Activated CD4-positive, alpha-beta T cell treated with anti-CD3 and anti-CD28 coated beads, Interleukin-2, amount 10 ng/mL, durations not matched to agents 7 days and 5 days (primary cell): ENCODE measurements at places on chromosomes 16 and 17. TPM values are rescaled to one million over a fixed set of nuclear protein-coding genes. Genes with fewer than 3 reads are reported as not detected.

RNF157 gene
- total RNA-seq = 121 TPM

TNFRSF17 gene
- total RNA-seq = not detected

CHST4 gene
- not detected for total RNA-seq

C16orf95 gene
- total RNA-seq = 7.3 TPM

PYY gene
- total RNA-seq = not detected

EVPLL gene
- not detected for total RNA-seq

KRT28 gene
- total RNA-seq = not detected

SLC5A2 gene
- 0.52 TPM for total RNA-seq

SLC35G3 gene
- total RNA-seq = not detected

CHST5 gene
- total RNA-seq = not detected

DCXR gene
- total RNA-seq = 140 TPM

ZNF469 gene
- total RNA-seq = 0.23 TPM

MYH3 gene
- 5.5 TPM for total RNA-seq

ADAP2 gene
- 0.65 TPM for total RNA-seq

- no peak for DNase-seq
Observed at GRCh38 chr16:51416926-51417325, 265.9 kb upstream of the SALL1 start.

DNA sequence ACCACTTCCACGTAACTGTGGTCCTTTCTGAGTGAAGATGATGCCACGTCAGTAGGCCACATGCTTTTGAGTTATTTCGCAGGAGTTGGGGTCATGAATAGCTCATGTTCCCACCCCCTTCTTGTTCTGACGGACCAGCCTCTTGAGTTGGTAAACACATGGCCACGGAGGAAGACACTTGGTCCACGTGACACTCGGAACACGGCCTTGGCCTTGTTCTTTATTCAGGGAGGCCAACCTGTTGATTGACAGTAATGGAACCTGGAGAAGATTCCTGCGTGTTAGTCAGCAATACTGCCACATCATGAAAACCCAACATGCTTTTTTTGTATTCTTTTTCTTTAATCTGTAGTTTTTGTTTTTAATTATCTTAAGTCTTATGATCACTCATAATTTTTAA is 56.3 kb downstream of the SEC14L1 start:
- DNase-seq = no peak

GRCh38 chr17:1979182-1979985 is 45.8 kb downstream of the RTN4RL1 start:
- no peak for DNase-seq

DNA sequence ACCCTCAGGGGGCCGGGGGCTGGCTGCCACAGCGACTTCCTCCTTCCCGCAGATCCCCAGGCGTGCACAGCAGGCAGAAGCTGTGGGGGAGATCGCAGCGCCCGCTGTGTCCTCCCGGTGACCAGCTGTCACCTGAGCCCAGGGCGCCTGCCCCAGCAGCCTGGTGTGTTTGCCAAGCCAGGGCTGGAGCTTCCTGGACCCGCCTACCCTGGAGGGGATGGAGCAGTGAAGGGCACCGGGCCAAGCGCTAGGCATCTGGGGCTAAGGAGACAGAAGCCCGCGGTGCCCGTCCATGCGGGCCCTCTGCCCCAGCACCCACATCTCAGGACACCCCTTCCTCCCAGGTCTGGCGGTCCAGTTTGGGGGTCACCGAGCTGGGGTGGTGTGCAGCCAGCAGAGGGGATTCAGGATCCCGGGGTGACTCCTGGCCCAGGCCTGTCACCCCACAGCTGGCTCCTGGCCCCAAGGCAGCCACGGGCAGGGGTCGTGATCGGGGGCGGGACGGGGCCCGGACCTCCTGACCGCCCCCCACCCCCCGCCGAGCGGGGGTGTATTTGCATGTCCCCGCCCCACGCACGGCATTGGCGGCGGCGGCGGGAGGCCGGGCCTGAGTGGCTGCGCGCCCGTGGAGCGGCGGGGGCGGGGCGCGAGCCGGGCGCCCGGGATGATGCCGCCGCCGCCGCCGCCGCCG is at the start of gene RAB26:
RAB26 (plus strand) TSS at position 645 of the 691 bp plus-strand sequence. CDS start 159 bp downstream, outside the sequence.
- peak; percentile 54 for DNase-seq

- no peak for DNase-seq
Observed at GRCh38 chr16:27251541-27252205, 16.9 kb downstream of the NSMCE1 start.

DNA sequence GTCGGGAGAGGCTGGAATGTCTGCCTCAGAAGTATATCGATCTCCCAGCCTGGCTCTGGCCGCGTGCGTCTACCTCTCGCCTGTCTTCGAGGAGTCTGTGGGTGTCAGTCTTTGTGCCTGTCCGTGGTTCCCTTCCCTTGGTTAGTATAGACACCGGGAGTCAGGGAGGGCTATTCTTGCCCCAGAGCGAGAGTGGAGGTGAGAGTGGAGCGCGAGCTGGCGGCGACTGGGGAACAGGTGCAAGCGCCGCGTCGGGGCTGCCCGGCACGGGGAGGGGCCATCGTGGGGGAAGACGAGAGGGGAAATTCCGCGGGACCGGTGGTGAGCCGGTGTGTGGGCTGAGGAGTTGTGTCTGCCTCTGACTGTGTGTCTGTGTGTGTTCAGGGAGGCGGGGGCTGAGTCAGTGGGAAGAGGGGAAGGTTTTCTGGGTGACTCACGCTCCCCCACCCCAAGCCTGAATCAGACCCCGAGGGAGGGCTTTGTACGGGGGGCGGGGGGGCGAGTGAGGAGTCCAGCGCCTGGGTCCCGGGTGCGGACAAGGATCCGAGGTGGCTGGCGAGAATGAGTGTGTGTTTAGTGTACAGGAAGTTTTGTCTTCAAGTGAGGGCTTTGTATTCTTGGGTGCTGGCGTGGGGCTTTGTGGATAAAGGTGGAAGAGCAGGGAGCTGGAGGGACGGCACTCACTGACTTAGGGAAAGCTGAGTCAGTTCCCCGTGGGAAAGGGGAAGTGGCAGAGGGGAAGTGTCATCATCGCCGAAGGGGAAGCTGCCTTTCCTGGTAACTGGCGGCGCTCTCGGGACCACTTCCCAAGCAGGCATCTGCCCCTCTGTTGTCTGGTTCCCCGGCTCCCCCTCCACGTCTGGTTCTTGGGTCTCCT is 8.6 kb downstream of the KDM6B start:
- peak; percentile 84 for DNase-seq

DNA sequence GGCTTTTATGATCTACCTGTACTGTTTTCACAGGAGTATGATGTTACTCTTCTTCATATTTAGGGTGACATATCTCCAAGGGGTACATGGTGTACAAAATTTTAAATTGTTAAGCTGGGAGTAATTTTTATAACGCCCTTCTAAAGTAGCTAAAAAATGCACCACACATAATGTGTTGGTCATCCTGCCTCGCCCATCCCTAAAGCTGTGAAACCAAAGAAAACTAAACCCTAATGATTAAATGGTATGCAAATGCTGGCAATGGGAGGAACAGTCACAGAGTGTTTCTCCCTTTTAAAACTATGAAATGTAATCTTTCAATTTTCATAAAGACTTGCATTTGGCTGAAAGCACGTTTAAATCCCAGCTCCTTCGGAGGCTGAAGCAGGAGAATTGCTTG is 2.0 kb upstream of the KRT24 start:
- no peak for DNase-seq

- no peak for DNase-seq
Observed at GRCh38 chr16:83002351-83003334, 375.9 kb downstream of the CDH13 start.

- no peak for DNase-seq
Observed at GRCh38 chr16:15492091-15492740, 57.8 kb downstream of the BMERB1 start.

DNA sequence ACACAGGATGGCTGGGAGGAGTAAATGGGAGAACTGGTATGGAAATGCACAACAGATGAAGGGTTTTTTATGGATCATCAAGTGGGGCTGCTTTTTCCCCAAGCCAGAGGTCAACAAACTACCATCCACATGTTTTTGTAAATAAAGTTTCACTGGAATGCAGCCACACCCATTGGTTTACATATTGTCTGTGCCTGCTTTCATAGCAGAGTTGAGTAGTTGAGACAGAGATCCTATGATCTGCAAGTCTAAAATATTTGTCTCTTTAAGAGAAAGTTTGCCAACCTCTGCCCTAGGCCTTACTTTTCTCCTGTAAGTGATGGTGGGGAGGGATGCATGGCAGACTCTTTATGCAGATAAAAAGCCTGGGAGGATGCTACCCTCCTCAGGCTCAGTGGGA is 341.4 kb downstream of the CA10 start:
- no peak for DNase-seq

DNA sequence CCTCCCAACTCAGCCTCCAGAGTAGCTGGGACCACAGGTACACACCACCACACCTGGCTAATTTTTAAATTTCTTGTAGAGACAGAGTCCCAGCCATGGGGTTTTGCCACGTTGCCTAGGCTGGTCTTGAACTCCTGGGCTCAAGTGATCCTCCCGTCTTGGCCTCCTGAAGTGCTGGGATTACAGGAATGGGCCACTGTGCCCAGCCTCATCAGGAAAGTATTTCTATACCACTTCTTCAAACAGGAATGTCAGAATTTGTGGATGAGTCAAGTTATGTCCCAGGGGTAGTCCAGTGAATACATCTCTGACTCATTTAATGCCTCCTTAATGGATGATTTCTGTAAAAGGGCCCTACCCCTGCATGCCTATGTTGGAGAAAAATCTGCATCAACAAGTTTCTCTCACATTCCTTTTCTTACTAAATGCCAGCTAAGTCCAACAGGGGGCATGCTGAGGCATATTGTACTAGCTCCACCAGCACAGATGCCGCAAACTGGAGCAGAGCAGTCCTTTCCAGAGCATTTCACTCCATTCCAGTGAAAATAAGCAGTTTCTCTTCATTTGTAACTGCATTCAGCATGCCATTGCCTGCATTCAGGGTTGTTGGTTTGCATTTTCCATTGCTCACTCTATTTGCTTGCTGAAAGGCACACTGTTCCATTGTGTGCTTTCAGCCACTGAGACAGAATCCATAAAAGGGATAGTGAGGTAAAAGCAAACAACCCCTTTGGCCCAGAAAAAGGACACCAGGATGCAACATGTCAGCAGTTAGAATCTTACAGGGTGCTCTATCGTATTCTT is 5.3 kb upstream of the CAVIN1 start:
- peak; percentile 57 for DNase-seq

- DNase-seq = no peak
Observed at GRCh38 chr17:34006126-34006525, 249.0 kb upstream of the CCL2 start.

DNA sequence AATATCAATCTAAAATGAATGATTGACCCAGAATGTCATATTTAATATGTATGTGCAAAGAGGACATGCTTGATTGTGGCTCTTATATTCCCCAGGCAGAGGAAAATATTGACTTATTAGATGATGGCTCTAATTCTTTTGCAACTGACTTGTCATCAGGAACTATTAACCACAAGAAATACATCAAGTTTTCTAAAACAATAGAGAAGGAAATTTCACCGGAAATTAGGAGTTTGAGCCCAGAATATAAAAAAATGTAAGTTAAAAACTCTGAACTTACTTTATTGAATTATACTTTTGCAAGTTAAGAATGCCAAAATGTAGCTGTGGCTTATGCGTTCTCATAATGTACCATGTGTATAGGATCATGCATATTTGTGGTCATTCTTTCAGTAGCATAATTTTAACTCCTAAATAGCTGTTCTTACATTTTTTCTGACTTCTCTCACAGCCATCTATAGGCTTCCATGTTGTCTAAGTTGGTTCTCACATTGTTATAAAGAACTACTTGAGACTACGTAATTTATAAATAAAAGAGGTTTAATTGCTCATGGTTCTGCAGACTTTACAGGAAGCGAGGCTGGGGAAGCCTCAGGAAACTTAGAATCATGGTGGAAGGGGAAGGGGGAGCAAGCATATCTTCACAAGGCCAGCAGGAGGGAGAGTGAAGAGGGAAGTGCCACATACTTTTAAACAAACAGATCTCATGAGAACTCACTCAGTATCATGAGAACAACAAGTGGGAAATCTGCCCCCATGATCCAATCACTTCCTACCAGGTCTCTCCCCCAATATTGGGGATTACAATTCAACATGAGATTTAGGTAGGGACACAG is 11.6 kb downstream of the EFCAB13 start:
- DNase-seq = no peak

GRCh38 chr16:28292731-28293600 is 641 bp downstream of the SBK1 start:
- DNase-seq = peak; percentile 24

- DNase-seq = no peak
Observed at GRCh38 chr17:48600244-48601098, 4.3 kb downstream of the HOXB6 start.

DNA sequence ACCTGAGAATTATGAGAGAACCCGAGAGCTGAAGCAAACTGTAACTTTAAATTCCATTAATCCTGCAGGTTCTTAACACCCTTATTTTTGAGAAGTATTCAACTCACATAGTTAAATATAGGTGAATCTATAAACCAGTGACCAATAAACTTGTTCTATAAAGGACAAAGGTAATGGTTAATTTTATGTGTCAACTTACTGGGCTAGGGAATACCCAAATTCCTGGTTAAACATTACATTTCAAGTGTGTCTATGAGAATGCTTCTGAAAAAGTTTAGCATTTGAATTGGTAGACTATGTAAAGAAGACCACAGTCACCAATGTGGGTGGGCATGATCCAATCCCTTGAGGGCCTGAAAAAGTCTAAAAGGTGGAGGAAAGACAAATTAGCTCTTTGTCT is 99.1 kb downstream of the KCNJ2 start:
- no peak for DNase-seq
